ENCODE measurements at places on chromosomes 16 and 17. TPM values are rescaled to one million over a fixed set of nuclear protein-coding genes. Genes with fewer than 3 reads are reported as not detected.
A peak's percentile ranks its signal among the peaks of the same experiment; 100 is the strongest.

CNGB1 gene
- total RNA-seq = not detected

RHBDL1 gene
- total RNA-seq = 5.2 TPM

OTOP2 gene
- total RNA-seq = not detected

GRCh38 chr17:679491-679890 is 35.1 kb downstream of the VPS53 start:
- no peaks in the 10 kb centered on the region for H3K4me1 ChIP-seq
- DNase-seq = no peak
- no peak overlapping the region for H3K4me3 ChIP-seq
- H3K27me3 ChIP-seq = no peaks in the 10 kb centered on the region
- peaks cover 4% of the 10 kb centered on the region for H3K36me3 ChIP-seq

DNA sequence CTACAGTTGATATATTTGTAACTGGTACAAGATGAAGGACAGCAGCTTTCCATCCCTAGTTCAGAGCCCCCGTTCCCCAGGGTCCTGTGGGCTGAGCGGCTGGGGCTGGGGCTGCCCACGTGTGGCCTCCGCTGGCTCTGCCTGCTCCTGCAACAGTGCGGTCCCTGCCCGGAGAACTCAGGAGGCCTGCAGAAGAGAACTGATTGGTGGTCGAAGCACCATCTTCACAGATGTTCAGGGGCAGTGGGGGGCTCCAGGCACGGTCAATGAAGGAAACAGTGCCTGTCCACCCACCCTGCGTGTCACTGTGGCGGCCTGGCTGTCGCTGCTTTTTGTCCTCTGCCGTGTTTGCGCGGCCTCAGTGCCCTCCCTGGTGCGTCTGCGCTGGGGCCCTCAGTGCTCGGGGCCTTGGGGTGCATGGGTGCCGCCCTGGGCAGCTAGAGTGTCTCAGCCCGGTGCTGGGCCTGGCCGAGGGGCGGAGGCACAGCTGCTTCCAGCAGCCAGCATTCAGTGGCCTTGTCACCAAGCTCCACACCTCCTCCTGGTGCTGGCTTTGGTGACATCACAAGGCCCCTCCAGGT is 4.2 kb upstream of the NUDT16L1 start:
- no peaks in the 10 kb centered on the region for H3K4me1 ChIP-seq
- H3K4me3 ChIP-seq = no peak overlapping the region
- no peak for DNase-seq
- H3K27me3 ChIP-seq = no peaks in the 10 kb centered on the region
- no peak overlapping the region for H3K27ac ChIP-seq

GRCh38 chr16:3076577-3076976 is 11.1 kb downstream of the IL32 start:
- no peaks in the 10 kb centered on the region for H3K4me1 ChIP-seq
- no peak for DNase-seq
- H3K36me3 ChIP-seq = no peaks in the 10 kb centered on the region
- H3K4me3 ChIP-seq = no peak overlapping the region

DNA sequence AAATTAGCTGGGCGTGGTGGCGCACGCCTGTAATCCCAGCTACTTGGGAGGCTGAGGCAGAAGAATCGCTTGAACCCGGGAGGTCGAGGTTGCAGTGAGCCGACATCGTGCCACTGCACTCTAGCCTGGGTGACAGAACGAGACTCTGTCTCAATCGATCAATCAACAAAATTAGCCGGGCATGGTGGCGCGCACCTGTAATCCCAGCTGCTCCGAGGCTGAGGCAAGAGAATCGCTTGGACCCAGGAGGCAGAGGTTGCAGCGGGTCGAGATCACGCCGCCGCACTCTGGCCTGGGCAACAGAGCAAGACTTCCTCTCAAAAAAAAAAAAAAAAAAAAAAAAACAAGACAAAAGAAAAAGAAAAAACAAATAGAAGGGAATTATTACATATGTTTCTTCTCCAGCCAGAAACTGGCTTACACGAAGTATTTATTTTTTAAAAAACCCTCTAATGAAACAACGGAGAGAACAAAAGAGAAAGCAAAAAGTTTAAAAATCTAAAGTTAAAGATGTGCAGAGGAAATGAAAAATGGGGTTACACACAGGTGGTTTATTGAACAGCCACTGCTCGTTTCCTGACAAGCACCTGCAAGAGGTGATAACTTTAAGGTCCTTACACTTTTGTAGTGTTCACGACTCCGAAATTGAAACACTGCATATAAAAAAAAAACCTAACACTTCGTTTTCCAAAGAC is 1.4 kb downstream of the SYNRG start:
- H3K36me3 ChIP-seq = peaks cover 14% of the 10 kb centered on the region
- H3K4me3 ChIP-seq = peak overlapping the region; percentile 92
- DNase-seq = no peak
- peak overlapping the region; percentile 97 for H3K27ac ChIP-seq

DNA sequence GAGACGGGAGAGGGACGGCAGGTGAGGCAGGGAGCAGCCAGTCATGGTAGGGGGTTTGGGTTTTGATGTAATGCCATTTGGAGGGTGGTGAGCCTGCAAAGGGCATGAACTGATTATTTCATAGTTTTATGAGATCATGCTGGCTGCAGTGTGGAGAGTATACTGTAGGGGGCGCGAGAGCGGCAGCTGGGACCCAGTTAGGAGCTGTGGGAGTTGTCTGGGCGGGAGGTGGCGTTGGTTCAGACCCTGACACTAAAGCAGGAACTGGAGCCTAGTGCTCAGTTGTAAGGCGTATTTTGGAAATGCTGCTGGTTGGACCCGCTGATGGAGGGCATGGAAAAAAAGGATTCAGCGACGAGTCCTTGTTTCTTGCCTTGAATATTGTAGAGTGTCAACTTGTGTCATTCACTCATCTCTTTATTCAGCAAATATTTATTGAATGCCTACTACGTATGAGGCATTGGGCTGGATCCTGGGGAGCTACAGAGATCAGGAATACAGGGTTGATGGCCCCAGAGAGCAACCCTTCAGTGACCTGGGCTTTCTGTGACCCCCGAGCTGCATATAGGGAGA is 23.7 kb upstream of the KDM8 start:
- H3K36me3 ChIP-seq = no peaks in the 10 kb centered on the region
- peak; percentile 63 for DNase-seq
- no peak overlapping the region for H3K27ac ChIP-seq
- no peak overlapping the region for H3K4me3 ChIP-seq
- H3K27me3 ChIP-seq = peaks cover 10% of the 10 kb centered on the region
- no peaks in the 10 kb centered on the region for H3K4me1 ChIP-seq

All from progenitor cell of endocrine pancreas (in vitro differentiated cells).